Panc1 (cell line): ENCODE measurements at places on chromosomes 16 and 17. TPM values are rescaled to one million over a fixed set of nuclear protein-coding genes. Genes with fewer than 3 reads are reported as not detected.

Gene CCL17
- not detected for total RNA-seq

Gene MYH13
- not detected for total RNA-seq

Gene LAT
- total RNA-seq = 3.7 TPM

Gene TPSD1
- total RNA-seq = 0.26 TPM

DNA sequence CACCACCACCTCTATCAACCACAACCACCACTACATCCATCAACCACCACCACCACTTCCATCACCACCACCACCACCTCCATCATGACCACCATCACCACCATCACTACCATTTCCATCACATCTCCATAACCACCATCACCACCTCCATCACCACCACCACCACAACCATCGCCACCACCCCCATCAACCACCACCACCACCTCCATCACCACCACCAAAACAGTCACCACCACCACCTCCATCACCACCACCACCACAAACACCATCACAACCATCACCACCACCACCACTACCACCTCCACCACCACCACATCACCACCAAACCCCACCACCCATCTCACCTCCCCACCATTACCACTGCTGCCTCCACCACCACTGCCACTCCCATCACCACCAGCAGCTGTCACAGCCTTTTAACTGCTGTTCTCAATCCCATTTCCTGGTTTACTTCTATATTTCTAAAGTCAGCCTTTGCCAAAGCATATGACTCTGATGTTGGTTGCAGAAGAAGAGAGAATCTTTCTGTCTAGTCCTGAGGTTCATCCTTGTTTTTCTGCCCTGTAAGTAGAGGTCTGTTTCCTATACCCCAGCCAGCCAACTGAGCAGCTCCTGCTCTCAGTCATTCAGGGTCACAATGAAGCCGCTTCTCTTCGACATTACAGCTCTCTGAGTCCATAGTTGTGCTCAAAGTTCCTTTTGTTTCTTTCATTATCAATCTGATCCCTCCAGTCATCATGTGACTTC lies 14.0 kb downstream of the MARCHF10 start:
- H3K36me3 ChIP-seq = no peaks in the 10 kb centered on the region
- peaks cover 16% of the 10 kb centered on the region for H3K4me1 ChIP-seq
- DNase-seq = no peak
- H3K27me3 ChIP-seq = no peaks in the 10 kb centered on the region

DNA sequence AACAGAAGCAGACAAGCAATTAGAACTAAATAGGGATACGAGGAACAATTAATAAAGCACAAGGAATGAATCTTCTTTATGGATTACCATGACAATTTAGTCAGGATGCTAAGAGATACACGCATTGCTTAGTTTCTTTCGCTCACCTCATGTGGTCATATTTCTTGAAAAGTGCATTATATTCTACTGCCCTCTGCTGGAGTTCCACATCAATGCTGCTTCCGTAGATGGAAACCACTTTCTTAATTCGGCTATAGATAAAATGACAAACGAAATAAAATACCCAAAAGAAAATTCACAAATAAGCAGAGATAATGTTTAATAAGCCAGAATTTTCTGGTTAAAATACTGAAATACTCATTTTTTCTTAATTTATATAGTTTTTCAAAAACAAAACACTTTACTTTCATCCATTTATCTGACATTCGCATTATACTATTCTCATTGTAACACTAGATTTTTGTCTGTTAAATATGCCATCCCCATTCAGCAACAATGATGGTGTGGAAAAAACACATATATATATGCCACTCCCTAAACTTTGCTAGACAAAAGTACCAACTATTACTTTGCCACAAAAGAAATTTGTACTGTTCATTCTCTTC lies 22.0 kb upstream of the PHLPP2 start:
- DNase-seq = no peak
- no peak overlapping the region for H3K27ac ChIP-seq
- no peak overlapping the region for H3K4me3 ChIP-seq
- H3K4me1 ChIP-seq = no peaks in the 10 kb centered on the region
- peaks cover 21% of the 10 kb centered on the region for H3K36me3 ChIP-seq

DNA sequence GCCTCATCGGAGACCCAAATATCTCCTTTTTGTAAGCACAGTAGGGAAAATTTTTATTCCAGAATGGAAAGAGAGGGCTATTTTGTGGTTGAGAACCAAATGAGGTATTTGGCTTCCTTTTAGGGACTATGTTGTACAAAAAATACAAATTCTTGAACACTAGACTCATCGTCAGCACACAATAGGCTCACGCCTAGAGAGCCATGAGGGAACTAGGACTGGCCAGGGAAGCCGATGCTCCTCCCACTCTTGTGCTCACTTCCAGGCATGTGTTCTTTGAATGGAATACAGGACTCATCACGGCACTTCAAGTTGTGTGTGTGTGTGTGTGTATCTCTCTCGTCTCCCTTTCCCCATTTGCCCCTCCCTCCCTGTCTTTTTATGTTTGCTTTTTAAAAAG lies 17.8 kb upstream of the BLMH start:
- DNase-seq = no peak
- no peaks in the 10 kb centered on the region; the same call in 1 of the 2 replicates for H3K27me3 ChIP-seq
- no peak overlapping the region for H3K27ac ChIP-seq
- H3K36me3 ChIP-seq = no peaks in the 10 kb centered on the region
- no peaks in the 10 kb centered on the region for H3K4me1 ChIP-seq

GRCh38 chr17:37048811-37049210 lies 100.1 kb downstream of the AATF start:
- DNase-seq = no peak
- H3K27ac ChIP-seq = no peak overlapping the region
- H3K4me3 ChIP-seq = no peak overlapping the region
- H3K36me3 ChIP-seq = no peaks in the 10 kb centered on the region
- no peaks in the 10 kb centered on the region; the same call in 1 of the 2 replicates for H3K4me1 ChIP-seq

DNA sequence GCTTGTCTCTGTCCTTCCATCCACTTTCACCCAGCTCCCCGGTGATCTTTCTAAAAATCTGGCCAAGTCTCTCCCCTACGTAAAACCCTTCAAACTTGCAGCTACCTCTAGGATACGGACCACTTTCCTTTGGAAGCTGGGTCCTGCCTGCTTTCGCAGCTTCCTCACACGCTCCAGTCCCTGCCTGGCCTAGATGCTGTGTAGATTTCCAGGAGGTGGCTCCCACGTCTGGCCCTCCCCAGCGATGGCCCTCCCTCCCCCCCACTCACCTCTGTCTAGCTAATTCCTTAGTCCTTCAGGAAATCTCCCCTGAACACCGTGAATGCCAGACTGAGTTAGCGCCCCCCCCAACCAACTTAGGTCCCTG lies 579 bp upstream of the LRRC59 start:
- peak overlapping the region; percentile 95 for H3K27ac ChIP-seq
- H3K4me1 ChIP-seq = peaks cover 14% of the 10 kb centered on the region; the same call in 1 of the 2 replicates
- peaks cover 34% of the 10 kb centered on the region for H3K36me3 ChIP-seq
- H3K4me3 ChIP-seq = peak overlapping the region; percentile 100
- H3K27me3 ChIP-seq = no peaks in the 10 kb centered on the region
- no peak for DNase-seq

GRCh38 chr17:27408891-27409290 lies 47.4 kb upstream of the KSR1 start:
- no peaks in the 10 kb centered on the region for H3K36me3 ChIP-seq
- no peaks in the 10 kb centered on the region for H3K4me1 ChIP-seq
- no peaks in the 10 kb centered on the region; the same call in 1 of the 2 replicates for H3K27me3 ChIP-seq
- H3K4me3 ChIP-seq = no peak overlapping the region
